ENCODE measurements at places on chromosomes 1 and 21. TPM values are rescaled to one million over a fixed set of nuclear protein-coding genes. Genes with fewer than 3 reads are reported as not detected.

The INAVA gene
- 42.2 TPM for total RNA-seq

DNA sequence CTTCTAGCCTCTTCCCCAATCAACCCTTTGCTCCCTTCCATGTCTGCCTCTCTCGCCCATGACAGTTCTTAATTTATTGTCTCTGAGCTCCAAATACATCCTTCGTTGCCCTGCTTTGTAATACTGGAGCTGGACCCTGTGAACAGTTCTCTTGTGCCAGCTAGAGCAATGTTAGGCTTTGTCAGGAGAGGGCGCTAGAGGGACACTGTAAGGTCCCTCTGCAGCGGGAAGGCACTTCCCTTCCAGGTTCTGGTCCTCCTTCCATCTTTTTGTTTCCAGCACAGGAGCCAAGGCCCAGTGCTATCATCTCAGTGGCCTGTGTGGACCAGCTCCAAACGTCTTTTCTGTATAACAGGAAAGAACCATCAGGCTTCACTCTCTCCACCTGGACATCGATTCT lies 95.9 kb downstream of the PTPRU start:
- no peak overlapping the region for H3K27ac ChIP-seq
- H3K36me3 ChIP-seq, result no peaks in the 10 kb centered on the region
- DNase-seq, result no peak

- H3K27ac ChIP-seq, result no peak overlapping the region
- no peaks in the 10 kb centered on the region for H3K36me3 ChIP-seq
- no peaks in the 10 kb centered on the region for H3K27me3 ChIP-seq
- no peaks in the 10 kb centered on the region for H3K4me1 ChIP-seq
These were observed 95.9 kb downstream of the CAMTA1 start for GRCh38 chr1:6880951-6881690.

The RPE65 gene
- total RNA-seq, result not detected

The UHMK1 gene
- 27.5 TPM for total RNA-seq

GRCh38 chr1:198024782-198025181 lies 107.6 kb downstream of the LHX9 start:
- no peaks in the 10 kb centered on the region for H3K27me3 ChIP-seq
- H3K4me1 ChIP-seq, result no peaks in the 10 kb centered on the region
- DNase-seq, result no peak
- H3K36me3 ChIP-seq, result no peaks in the 10 kb centered on the region
- no peak overlapping the region for H3K27ac ChIP-seq

DNA sequence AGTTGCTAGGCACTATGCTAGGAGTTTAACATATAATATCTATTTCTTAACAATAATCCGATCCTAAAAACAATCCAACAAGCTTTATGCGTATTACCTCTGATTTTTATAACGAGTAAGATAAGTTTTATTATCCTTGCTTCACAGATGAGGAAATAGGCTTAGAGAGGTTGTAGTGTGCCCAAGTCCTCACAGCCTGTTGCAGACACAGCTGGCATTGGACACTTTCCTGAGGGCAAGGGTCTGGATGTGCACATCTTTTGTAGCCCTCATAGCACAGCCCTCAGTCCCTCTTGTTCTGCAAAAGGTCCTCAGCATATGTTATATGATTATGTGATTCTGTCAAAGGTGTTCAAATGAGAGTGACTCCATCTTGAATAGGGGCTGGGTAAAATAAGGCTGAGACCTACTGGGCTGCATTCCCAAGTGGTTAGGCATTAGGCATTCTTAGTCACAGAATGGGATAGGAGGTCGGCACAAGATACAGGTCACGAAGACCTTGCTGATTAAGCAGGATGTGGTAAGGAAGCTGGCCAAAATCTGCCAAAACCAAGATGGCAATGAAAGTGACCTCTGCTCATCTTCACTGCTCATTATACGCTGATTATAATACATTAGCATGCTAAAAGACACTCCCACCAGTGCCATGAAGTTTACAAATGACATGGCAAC lies 75.7 kb upstream of the F3 start:
- no peaks in the 10 kb centered on the region for H3K36me3 ChIP-seq
- H3K27me3 ChIP-seq, result no peaks in the 10 kb centered on the region
- H3K4me3 ChIP-seq, result no peak overlapping the region
- no peak for DNase-seq
- H3K27ac ChIP-seq, result no peak overlapping the region

The OXCT2 gene
- not detected for total RNA-seq

- no peaks in the 10 kb centered on the region for H3K4me1 ChIP-seq
- no peaks in the 10 kb centered on the region for H3K27me3 ChIP-seq
- H3K27ac ChIP-seq, result no peak overlapping the region
- no peak for DNase-seq
These were observed 221.5 kb upstream of the BRINP3 start for GRCh38 chr1:190699165-190699564.

GRCh38 chr1:220943319-220943996 lies 64.2 kb downstream of the HLX start:
- DNase-seq, result no peak
- no peaks in the 10 kb centered on the region for H3K27me3 ChIP-seq
- no peaks in the 10 kb centered on the region for H3K4me1 ChIP-seq
- H3K27ac ChIP-seq, result no peak overlapping the region
- no peak overlapping the region for H3K4me3 ChIP-seq

- no peak overlapping the region for H3K27ac ChIP-seq
- no peak overlapping the region for H3K4me3 ChIP-seq
- H3K36me3 ChIP-seq, result no peaks in the 10 kb centered on the region
- no peak for DNase-seq
- no peaks in the 10 kb centered on the region for H3K27me3 ChIP-seq
- H3K4me1 ChIP-seq, result peaks cover 55% of the 10 kb centered on the region
These were observed 66.7 kb downstream of the ARID4B start for GRCh38 chr1:235261243-235261642.

DNA sequence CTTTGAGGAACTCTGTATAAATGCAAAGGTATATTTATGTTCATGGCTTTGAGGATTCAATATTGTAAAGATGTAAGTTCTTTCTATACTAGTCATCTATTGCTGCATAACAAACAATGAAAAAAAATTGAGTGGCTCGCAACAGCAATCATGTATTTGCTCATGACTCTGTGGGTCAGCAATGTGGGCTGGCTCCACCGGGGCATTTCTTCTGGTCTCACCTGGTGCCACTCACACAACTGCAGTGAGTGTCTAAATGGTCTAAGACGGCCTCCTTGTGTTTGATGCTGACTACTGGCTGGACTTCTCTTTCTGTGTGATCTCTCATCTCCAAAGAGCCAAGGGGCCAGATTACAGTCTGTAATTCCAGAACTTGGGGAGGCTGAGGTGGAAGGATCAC lies 45.1 kb upstream of the EXO1 start:
- no peaks in the 10 kb centered on the region for H3K36me3 ChIP-seq
- DNase-seq, result no peak
- H3K4me3 ChIP-seq, result no peak overlapping the region
- H3K27ac ChIP-seq, result no peak overlapping the region

GRCh38 chr1:216929870-216930582 lies 206.8 kb upstream of the ESRRG start:
- H3K27me3 ChIP-seq, result no peaks in the 10 kb centered on the region
- no peaks in the 10 kb centered on the region for H3K36me3 ChIP-seq
- H3K27ac ChIP-seq, result no peak overlapping the region
- no peak for DNase-seq

DNA sequence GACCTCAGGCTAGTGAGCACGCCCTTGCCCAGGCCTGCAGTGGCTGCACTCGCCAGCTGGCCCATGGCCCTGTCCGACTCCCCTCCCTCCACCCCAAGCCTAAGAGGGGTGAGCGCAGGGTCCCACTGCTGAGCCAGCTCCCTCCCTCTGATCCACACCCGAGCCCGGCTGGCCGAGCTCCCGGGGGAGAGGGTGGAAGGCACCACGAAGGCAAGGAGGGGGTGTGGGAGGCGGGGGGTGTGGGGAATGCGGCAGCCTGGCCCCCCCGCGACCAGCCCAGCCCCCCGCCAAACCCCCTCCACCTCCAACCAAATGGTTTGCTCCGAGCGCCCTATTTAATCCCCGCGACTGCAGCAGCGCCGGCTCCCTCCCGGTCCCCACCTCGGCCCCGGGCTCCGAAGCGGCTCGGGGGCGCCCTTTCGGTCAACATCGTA lies at the start of gene CADM3:
Gene CADM3 (plus strand): TSS at position 362 of the 434 bp plus-strand sequence. CDS start 151 bp downstream, outside the sequence.
- peak within 1 kb of the TSS; percentile 77 for H3K27ac ChIP-seq
- no peaks in the 10 kb centered on the region for H3K36me3 ChIP-seq
- DNase-seq, result no peak
- H3K4me3 ChIP-seq, result peak within 1 kb of the TSS; percentile 51
- no peaks in the 10 kb centered on the region for H3K27me3 ChIP-seq

The AADACL3 gene
- total RNA-seq, result not detected

DNA sequence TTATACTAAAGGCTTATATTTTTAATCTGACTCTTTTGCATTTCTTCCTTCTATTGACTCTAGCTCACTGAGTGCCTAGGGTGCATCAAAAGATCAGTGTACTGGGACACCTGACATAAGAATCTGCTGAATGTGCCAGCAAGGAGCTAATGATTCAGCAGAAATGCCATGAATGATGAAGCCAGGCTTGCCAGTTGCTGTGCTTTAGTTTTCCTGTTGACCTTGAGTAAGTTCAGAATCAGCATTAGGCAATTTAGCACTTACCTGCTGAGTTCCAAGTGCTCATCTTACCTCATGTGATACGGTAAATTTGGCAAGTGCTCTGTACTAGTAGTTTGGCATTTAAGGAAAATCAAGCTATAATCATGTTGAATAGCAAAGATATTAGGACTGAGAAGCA lies 523.2 kb upstream of the B3GALT2 start:
- DNase-seq, result no peak
- H3K36me3 ChIP-seq, result no peaks in the 10 kb centered on the region
- H3K4me3 ChIP-seq, result no peak overlapping the region
- H3K4me1 ChIP-seq, result no peaks in the 10 kb centered on the region
- H3K27ac ChIP-seq, result no peak overlapping the region

The IL12RB2 gene
- 0.74 TPM for total RNA-seq

- H3K27ac ChIP-seq, result no peak overlapping the region
- no peaks in the 10 kb centered on the region for H3K27me3 ChIP-seq
- H3K36me3 ChIP-seq, result no peaks in the 10 kb centered on the region
- no peak overlapping the region for H3K4me3 ChIP-seq
- no peaks in the 10 kb centered on the region for H3K4me1 ChIP-seq
These were observed 119.6 kb upstream of the ERRFI1 start for GRCh38 chr1:8145545-8146202.

The OR2T34 gene
- not detected for total RNA-seq

DNA sequence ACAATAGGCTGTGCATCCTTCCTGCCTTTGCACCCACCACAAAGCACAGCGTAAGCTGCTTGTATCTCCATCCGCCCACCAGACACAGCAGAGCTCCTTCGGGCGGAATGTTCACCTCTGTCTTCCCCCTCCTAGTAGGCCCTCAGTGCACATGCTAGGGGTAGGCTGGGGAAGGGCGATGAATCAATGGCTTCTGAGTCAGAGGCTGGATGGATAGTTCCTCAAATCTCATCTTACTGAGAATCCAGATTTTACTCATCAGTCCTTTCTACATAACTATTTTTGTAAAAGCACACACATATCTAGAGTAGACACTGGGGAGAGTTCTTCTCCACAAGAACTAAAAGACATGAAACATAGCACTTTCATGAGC lies 73.8 kb downstream of the BCAR3 start:
- DNase-seq, result no peak
- H3K4me3 ChIP-seq, result no peak overlapping the region
- peak overlapping the region; percentile 38 for H3K27ac ChIP-seq
- H3K4me1 ChIP-seq, result peaks cover 38% of the 10 kb centered on the region
- H3K27me3 ChIP-seq, result no peaks in the 10 kb centered on the region

Data from vagina (tissue), 2 donors.